Amniotic stem cell (primary cell): ENCODE measurements at places on chromosomes 4 and X.

GRCh38 chr4:41882625-41883347 is 52.4 kb upstream of the TMEM33 start:
- no peak for DNase-seq

DNA sequence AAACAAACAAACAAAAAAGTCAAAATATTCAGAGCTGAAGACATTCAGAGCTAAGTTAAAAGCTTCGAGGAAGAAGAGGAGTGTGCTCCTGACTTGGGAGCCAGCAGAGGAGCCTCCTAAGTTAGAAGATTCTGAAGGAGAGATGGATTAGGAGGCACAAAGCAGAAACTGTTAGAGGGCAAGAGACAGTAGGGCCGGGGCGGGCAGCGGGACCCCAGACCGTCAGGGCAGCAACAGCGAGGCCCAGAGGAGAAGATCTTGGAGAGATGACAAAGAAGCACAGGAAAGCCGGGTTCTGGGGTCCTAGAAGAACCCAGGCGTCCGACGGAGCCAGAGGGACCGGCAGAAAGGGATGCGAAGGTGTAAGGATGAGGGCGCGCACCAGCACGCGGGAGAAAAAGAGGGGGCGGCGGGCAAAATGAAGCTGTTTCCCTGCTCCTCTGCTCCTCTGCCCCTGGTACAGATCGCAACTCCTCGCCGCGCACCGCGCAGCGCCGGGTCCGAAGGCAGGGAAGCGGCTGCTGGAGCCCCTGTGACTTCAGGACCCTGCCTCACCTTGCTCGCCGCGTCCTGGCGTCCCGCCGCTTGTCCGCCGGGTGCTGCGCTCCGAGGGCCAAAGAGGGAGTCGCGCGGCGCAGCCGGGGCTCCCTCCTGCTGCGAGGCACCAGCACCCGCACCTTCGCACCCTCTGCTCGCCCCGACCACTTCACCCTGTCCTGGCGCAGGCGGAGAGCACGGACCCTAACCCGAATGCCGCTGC is 477 bp downstream of the KLHL13 start:
- DNase-seq = no peak

DNA sequence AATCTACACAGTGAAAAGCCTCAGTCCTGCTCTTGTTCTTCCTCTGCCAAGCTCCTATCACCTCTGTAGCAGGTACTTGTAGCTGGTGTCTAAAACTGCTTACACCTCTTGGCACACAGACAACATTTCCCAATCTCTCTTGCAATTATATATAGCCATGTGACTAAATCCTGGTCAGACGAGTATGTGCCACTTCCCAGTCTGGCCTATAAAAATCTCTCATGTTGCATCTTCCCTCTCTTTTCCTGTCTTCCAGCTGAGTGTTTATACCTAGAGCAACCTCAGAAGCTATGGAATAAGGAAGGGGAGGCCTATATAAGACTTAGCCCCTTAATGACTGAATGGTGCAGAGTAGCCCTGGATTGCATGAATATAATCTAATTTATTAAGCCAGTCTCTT is 105.8 kb downstream of the RNF150 start:
- DNase-seq = no peak

DNA sequence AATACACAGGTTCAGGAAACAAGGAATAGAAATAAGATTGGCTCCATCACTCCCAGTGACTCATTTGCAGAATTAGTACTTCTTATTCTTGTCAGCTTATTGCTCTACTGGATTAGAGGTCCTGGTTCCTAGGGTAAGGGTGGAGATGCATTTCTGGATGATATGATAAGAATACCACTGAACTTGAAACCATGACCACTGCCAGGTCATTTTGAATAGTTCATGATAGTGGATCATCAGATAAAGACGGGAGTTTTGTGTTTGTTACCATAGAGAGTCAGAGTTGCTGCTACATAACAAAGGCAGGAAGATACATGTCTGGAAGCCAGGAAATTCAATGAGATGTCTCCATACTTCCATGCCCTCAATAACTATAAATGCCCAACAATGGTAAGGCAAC is 109.2 kb upstream of the FAT1 start:
- no peak for DNase-seq

DNA sequence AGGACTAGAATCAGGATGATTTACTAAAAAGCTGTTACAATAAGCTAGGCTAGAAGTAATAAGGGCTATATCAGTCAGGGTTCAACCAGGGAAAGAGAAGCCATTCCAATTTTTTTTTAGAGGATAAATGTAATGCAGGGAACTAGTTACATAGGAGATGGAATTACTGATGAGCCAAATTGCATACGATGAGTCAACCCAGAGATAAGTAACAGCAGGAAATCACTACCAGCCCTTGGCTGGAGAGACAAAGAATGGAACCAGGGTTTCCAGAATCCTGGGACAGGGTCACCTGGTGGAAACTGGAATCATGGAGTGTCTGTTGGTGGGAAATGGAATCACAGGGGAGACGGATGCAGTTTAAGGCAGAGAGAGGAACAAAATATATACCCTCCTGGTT is 13.1 kb upstream of the MAGEA4 start:
- DNase-seq = no peak

DNA sequence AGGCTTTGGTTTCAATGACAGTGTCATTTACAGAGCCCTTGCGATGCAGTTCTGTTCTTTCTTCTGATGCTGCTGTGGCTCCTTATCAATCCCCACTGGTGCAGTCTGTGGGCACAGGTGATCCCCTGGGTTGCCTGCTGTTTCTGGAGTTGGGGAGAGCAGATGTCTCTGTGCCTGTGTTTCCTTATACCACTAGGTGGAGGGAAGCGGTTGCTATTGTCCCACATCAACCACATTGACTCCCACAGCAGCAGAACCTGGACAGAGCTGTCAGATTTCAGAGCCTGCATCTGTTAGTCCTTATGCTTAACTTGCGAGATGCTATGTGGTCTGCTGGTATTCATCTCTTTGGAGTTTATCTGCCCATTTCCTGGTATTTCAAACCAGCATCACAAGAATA is 57.7 kb downstream of the NEIL3 start:
- no peak for DNase-seq

DNA sequence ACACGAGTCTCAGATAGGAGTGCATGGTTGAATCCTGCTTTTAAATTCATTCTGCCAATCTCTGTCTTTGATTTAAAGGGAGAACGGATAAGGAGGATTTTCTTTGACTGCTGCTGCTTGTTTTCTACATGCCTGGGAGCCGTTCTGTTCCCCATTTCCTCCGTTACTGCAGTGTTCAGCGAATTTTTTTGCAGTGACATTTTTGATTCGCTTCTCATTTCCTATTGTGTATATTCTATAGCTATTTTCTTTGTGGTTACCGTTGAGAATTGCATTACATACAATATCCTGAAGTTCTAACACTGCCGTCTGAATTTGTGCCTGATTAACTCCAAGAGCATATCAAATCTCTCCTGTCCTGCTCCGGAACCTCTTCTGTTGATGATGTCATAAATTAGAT is 14.8 kb upstream of the MAEA start:
- DNase-seq = no peak

DNA sequence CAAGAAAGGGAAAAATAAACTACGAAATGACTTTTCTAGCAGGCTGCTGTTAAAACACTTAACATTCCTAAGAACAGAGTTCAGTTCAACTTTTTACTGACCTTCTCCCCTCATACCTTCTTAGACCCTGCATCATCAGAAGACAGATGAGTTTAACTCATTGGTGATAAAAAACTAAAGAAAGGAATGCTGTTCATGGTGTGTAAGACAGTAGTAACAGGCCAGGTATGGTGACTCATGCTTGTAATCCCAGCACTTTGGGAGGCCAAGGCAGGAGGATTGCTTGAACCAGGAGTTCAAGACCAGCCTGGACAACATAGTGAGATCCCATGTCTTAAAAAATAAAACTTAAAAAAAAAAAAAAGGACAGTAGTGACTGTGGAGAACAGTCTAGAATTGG is 16.2 kb downstream of the RBM47 start:
- DNase-seq = no peak

DNA sequence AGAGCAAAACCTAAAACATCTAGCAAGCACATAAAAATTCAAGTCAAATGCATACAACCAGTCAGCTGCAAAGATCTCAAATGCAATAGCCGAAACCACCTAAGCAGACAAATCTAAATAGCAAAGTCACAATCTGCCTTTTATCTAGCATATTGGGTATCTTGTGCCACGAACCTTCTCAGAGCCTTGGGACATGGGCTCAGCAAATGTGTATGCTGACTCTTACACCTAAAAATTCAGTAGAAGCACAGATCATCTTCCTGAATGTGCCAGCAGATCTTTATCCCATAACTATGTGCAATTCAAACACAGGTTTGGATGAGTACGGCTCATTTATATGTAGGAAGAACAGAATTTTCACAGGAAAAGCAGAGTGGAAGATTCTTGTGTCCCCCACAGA is 492.1 kb downstream of the INPP4B start:
- DNase-seq = no peak

DNA sequence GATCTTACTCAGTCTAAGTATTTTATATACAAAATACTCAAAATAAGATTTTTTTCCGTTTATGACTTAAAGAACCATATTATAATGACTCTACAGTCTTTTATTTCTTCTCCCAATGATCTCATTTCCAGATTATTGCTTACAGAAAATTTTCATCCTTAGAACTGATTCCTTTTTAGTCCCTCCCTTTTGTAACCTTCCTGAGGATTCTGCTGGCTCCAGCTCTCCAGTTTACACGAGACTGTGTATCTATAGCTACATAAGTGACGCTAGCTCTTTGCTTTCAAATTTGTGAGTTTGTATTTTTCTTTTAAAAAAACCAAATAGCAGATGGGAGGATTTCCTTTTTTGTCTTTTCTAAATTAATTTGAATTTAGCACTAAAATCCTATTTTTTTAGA is 24.0 kb downstream of the FHDC1 start:
- DNase-seq = no peak

DNA sequence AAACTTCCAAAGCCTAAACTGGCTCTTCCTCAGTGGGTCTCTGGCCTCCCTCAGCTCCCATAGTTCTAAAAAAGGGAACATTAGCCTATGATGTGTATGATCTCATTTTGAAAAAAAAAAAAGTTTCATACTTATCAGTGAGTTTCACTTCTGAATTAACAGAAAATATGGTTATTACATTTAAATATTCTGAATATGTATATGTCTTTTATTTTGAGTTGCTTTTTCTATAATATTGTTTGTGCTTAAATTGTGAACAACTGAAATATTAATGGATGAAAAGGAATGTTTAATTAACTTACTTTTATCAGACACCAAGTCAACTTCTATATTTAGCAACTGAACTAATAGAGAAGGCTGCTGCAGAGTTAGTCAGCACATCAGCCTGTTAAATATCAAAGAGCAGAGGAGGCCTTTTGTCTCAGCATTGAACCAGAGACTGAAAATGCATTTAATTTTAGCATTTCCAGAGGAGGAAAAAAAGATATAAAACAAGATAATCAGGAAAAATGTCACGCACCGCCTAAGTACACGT is 20.4 kb upstream of the FHL1 start:
- no peak for DNase-seq

DNA sequence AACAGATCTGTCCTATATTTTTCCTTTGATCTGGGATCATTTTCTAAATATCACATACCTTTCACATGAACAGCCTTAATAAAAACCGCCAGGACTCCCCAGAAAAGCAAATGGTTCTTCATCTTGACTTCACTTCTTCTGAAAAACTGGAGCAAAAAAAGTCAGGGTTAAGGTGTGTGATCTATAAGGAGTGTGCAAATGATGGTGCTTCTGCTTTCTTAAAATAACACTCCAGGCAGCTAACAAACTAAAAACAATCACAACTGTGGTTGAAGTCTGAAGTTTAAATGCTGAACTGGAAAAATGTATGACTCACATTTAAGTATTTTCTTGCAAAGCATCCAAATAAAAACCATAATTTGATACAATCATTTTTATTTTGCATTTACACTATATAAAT is at the start of gene JCHAIN:
Gene JCHAIN, minus strand, starts transcription at position 140 of the 400 bp plus-strand sequence. Its CDS starts 18 bp downstream, at position 122.
- DNase-seq = no peak

DNA sequence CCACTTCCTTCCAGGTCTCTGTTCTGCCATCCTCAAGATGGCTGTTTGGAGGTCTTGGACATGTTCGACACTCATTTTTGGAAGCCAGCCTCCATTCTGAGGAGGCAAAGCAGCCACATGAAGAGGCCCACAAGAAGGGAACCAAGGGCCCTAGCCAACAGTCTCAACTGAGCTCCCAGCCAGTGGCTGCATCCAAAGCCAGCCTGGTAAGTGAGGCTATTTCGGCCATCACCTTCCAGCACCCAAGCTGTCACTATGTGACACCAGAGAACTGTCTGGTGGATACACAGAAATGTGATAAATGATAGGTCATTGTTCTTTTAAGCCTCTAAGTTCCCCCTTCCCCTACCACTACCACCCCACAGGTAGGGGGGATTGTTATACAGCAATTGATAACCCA is 127.2 kb downstream of the NPNT start:
- DNase-seq = no peak

GRCh38 chr4:181085557-181085956 is 1157.6 kb upstream of the TENM3 start:
- no peak for DNase-seq

DNA sequence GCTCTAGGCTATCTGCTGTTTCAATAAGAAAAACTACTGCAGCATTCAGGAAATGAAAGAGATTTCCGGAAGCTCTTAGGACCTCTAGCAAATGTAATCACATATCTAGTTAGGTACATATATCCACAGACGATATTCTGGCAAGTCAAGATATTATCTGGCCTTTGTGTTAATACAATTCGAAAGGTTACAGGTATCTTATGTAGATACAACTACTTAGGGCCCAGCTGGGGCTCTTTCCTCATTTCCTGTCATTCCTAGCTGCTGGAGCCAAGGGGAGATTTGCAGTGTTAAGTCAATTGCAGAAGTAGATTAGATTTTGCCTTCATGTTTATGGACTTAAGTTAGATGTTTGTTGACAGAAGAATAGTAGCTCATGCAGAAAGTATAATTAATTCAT is 299.5 kb downstream of the ARHGAP24 start:
- DNase-seq = no peak

- peak; percentile 18 for DNase-seq
Observed at GRCh38 chr4:74038425-74039314, at the start of gene CXCL3. CXCL3 (minus strand) TSS chr4:74038689; CDS start chr4:74038611, 78 bp downstream.

- DNase-seq = no peak
Observed at GRCh38 chr4:16790508-16790907, 107.9 kb downstream of the LDB2 start.

GRCh38 chrX:42602566-42602965 is 175.4 kb downstream of the PPP1R2C start:
- no peak for DNase-seq

DNA sequence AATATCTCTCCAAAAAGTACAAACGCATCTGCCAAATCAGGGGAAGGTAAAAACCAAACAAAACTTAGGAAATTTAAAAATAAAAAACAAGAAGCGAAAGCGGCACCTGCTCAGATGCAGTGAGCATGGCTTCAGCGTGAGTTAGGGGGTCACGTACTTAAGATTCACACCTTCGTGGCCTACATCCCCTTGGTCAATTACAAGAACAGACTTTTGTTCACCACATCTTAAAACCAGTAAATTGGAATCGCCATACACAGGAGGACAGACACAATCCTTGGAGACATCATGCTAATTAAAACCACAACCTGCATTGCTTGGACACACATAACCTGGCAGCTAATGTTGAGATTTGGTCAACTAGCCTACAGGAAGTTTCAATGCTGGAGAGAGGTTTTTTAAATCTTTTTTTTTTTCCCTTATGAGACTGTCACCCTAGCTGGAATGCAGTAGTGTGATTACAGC is 12.5 kb upstream of the SEL1L3 start:
- no peak for DNase-seq

- no peak for DNase-seq
Observed at GRCh38 chrX:68930542-68931317, 101.9 kb downstream of the EFNB1 start.

GRCh38 chrX:18424482-18425198 is 768 bp upstream of the CDKL5 start:
- DNase-seq = no peak
